Skeletal muscle cell (primary cell): ENCODE measurements at places on chromosomes 2 and 18.

DNA sequence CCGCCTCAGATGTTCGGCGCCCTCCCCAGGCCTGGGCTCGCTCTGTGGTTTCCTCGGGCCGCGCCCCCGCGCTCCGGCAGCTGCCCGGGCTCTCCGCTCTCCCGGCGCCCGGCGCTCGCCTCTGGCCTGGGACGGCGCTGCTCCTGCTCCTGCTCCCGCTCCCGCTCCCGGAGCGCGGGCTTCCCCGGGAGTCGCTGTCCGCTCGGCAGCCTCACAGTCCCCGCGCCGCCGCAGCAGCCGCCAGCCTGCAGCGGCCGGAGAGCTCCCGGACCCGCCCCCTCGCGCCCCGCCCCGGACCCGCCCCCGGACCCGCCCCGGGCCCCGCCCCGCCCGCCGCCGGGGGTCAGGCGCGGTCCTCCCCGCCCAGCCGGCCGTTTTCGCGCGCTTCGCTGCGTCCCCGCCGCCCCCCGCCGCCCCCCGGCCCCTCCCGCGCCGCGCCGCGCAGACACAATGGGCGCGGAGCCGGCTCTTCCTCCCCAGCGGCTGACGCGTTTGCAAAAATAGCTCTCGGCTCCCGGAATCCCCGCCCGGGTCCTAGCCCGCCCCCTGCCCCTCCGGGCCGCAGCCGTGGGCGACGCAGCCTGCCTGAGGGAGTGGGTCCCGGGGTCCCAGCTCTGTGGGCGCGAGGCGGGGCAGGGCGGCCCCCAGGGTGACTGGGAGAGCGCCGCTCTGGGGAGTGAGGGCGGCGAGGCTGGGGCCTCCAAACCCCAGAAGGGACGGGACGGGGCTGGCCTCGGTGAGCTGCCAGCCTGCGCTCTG, at the start of gene ARL4C:
ARL4C (minus strand) TSS at position 247 of the 759 bp plus-strand sequence. CDS start 495 bp downstream, outside the sequence.
- DNase-seq = peak; percentile 41

DNA sequence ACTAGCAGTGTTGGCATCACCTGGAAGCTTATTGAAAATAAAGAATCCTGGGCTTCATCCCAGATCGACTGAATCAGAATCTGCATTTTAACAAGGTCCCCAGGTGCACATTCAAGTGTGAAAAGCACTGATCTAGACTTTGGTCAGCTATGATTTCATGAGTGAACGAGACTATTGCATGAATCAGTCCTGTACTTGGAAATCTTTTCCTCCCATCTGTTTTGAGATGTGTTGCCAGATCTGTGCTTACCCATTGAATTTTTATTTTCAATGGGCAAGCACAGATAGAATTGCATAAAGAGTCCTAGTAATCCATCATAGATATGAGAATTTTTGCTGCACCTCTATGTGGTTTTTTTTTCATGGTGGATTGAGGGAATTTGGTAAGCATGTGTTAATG, 64.0 kb downstream of the PMS1 start:
- no peak for DNase-seq

GRCh38 chr2:105607920-105608504, 136.7 kb upstream of the NCK2 start:
- no peak for DNase-seq

DNA sequence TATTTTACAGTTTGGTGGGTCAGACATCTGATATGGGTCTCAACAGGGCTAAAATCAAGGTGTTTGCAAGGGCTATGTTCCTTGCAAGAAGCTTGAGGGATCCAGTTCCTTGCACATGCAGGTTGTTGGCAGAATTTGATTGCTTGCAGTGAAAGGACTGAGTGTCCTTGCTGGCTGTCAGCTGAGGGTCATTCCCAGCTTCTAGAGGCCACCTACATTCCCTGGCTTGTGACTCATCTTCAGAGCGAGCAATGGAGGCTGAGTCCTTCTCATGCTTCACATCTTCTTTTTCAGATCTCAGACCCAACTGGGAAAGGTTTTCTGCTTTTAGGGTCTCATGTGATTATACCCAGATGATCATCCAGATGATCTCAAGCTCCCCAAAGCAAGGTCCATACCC, 12.4 kb downstream of the MEX3C start:
- no peak for DNase-seq

DNA sequence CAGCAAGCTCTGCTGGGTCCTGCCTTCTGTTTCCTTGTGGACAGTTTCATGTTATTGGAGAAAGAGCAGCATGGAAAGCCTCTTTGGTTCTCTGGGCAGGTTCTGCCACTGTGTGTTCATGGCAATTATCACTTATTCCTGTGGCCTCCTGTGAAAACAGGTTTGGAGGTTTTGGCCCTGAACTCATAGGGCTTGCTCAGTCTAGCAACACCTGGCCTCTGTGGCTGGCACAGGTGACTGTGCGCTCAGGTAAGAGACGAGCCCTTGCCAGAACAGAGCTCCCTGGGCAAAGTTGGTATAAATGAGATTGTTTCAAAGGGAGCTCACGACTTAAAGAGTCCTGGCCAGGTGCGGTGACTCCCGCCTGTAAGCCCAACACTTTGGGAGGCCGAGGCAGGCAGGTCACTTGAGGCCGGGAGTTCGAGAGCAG, 5.7 kb downstream of the CEP68 start:
- DNase-seq = no peak

- no peak for DNase-seq
Observed at GRCh38 chr18:44946529-44947113, 265.9 kb downstream of the SETBP1 start.

DNA sequence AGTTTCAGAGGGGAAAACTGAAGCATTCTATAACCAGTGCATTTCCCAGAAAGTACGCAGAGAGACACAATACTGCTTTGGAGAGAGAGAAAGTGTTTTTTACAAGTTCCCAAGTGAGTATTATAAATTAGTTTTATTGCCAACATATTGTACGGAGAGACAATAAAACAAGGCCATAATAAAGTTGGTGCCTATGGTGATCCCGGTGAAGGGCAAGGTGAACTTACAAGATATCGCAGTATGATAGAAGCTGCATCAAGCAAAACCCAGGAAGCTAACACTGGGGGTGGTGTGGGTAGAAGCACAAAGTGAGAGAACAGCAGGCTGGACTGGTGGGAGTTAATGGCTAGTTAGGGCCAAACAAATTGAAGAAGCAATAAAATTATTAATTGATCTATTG, 7.5 kb downstream of the TMSB10 start:
- no peak for DNase-seq

DNA sequence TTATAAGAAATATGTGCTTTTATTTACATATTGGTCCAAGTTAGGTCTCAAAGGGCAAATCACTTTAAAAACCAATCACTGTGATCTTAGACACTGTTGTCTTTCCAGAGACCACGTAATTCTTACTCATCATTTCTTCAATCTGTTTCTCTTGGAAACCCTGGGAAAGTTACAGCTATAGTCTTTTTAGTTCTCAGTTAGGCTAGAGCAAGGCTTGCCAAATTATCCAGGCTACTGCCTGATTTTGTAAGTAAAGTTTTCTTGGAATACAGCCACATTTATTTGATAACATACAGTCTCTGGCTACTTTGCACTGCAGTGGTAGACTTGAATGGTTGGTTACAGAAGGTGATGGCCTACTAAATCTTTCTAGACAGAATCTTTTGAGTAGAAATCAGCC, 106.0 kb downstream of the KIAA1328 start:
- peak; percentile 68 for DNase-seq

DNA sequence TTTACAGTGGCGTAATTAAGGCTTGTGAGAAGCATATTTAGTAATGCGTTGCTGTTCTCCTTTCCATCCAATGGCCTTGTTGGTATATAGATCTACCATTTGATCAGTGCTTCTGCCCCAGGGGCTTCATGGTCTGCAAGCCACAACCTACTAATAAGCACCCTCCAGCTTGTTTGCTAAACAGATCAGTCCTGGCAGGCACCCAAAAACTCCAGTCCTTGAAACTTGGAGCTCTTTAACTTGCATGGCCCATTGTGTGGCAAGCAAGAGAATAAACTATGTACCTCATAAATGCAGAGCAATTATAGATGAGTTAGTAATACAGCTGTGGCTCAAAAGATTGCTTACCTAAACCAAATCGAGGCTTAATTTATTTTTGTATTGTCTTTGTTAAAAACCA, 158.5 kb downstream of the FTCDNL1 start:
- DNase-seq = no peak

GRCh38 chr2:203534621-203535077, 452 bp downstream of the RAPH1 start:
- no peak for DNase-seq

DNA sequence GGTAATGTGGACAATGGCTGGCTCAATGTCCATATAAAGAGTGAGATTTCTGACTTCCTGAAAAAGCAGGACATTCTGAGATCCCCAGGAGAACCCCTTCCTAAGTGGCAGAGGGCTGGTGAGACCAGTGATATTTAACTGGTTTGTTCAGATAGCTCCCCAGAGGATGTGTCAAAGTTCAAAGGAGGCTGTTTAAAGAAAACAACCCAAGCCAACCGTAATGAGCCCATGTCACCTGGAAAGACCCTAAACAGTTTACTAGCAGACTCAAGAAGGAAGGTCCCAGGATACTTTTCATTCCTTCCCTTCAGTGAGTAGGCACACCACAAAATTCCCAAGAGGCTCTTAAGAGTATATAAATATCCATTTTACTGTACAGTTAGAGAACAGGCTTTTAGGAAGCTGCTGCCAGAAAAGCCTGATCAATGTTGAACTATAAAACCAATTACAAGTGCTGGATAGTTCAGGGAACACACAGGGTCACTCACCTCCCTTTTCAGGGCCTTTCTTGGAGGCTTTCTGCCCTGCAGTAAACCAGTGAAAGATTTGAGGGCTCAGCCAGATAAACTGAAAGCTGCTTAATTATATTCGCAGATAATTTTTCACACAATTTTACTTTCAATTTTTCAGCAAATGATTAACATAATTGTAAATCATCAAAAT, 293.5 kb downstream of the ASXL3 start:
- peak; percentile 5 for DNase-seq

GRCh38 chr2:165967746-165968145, 14.2 kb upstream of the TTC21B start:
- no peak for DNase-seq

GRCh38 chr2:168404764-168405163, 51.3 kb upstream of the CERS6 start:
- DNase-seq = no peak
